ENCODE measurements at places on chromosomes 7 and 10.

DNA sequence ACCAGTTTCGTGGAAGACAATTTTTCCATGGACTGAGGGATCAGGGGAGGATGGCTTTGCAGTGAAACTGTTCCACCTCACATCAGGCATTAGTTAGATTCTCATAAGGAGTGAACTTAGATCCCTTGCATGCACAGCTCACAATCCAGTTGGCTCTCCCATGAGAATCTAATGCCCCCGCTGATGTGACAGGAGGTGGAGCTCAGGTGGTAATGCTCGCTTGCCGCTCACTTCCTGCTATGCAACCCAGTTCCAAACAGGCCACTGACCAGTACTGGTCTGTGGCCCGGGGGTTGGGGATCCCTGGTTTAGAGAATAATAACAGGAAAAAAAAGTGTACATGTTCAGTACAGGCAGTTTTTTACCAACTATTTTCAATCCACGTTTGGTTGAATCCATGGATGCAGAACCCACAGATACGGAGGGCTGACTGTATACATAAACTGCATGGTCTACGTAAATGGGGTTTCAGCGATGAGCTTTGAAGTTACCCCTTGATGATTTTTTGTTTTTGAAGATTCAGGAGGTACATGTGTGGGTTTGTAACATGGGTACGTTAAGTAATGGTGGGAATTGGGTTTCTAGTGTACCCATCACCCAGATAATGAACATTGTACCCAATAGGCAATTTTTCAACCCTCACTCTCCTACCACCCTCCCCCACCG, 24.5 kb downstream of the OGDH start:
- no peak for DNase-seq

GRCh38 chr7:127891144-127891543, 140.1 kb downstream of the LRRC4 start:
- DNase-seq = no peak

DNA sequence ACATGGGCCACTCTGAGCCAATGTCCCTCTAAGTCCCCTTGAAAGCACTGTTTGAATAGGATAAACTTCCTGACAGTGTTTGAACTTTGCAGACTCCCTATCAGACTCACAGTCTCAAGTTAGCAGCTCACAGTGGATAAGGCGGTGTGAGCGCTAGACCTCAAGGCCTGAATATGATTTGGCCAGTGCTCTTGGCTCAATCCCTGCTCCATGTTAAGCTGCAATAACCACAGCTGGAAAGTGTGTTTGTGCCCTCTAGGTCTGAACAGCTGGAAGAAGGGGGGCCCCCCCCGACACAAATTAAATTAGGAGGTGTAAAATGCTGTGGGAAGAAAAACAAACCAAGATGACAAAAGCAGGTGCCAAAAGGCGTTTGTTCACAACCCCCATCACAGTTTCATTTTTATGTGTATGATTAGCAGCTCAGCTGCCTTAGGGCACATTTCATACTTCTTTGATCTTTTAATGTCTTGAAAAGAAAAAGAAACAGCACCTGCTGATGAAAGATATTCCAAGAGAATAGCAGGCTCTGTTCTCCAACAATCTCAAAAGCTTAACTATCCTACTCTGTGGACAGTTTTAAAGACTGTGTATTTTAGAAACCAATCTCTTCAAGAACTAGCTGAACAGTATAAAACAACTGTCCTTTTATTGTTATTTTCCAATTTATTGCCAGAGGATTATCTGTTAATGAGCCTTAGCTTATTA, 167.6 kb downstream of the SNX13 start:
- DNase-seq = no peak

DNA sequence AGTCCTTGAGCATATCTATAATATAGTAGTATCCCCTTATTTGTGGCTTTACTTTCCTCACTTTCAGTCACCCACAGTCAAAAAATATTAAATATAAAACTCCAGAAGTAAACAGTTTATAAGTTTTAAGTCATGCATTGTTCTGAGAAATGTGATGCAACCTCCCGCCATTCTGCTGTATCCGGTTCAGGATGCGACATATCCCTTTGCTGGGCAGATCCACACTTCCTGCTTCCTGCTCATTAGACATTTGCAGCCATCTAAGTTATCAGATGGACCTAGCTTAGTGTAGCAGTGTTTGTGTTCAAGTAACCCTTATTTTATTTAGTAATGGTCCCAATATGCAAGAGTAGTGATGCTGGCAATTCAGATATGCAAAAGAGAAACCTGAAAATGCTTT, 38.9 kb upstream of the BMS1 start:
- DNase-seq = no peak

- no peak for DNase-seq
Measured at GRCh38 chr7:155230169-155230593, 67.5 kb upstream of the INSIG1 start.

GRCh38 chr10:22315455-22316285, 518 bp upstream of the COMMD3 start:
- DNase-seq = no peak

DNA sequence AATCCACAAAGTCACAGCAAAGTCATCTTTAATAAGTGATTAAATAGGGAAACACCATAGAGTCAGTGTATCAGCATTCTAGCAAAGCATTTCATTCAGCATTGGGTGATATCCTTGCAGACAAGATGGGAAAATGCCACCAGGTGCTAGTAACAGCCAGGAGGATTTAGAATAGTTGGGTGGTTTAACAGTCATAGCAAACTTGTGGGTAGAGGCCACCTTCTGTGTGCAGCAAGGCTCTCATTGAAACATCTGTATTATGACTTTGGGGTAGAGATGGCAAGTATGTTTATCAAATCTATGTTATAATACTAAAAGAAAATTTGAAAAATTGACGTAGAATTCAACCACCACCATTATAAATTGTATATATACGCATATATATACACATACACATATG, 26.4 kb upstream of the ADO start:
- no peak for DNase-seq

GRCh38 chr10:13922586-13922985, 335.8 kb downstream of the PRPF18 start:
- DNase-seq = no peak

GRCh38 chr10:132774181-132774901, 11.6 kb downstream of the NKX6-2 start:
- DNase-seq = no peak

- DNase-seq = no peak
Measured at GRCh38 chr10:110851020-110851612, 20.6 kb upstream of the PDCD4 start.

GRCh38 chr7:40646717-40647116, 511.9 kb downstream of the SUGCT start:
- no peak for DNase-seq

DNA sequence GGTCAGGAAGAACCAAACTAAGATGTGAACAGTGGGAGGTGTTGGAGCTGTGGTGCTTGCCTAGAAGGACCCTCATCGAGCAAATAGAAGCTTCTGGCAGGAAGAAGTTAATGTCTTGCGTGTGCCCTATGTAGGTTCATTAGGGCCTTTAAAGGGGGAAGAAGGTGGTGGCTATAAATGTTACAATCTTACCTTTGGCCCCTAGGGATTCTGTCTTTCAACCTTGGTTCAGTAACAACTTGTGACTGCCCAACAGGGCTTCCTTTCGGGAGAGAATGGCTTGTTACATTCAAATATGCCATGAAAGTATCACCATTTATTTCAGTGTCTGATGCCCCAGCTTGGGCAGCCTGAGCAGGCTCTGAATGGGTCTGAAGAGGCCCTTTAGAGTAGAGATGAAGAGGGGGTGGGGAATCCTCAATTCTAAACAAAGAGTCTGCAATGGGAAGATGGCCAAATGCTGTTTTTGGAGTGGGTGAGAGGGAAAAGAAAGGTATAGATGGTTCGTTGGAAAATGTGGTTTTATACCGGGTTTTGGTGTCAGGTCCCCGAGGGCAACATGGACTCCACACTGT, 108.0 kb downstream of the TCF7L2 start:
- no peak for DNase-seq

DNA sequence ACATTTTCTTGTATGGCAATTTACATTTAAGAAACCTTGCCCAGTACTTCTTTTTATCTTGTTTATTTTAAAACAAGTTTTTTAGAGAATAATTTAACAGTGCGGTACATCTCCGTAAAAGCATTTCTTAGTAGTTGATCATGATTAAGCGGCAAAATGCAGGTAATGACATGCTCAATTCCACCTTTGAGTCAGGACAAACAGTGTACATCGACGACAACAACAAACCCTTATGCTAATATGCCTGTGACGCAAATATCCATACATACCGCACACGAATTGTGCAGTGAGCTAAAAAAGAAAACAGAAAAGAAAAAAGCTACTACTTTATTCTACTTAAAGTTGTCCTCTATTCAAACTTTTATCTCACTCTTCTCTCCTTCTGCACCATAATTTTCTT, 1.9 kb downstream of the MAGI2 start:
- DNase-seq = no peak

DNA sequence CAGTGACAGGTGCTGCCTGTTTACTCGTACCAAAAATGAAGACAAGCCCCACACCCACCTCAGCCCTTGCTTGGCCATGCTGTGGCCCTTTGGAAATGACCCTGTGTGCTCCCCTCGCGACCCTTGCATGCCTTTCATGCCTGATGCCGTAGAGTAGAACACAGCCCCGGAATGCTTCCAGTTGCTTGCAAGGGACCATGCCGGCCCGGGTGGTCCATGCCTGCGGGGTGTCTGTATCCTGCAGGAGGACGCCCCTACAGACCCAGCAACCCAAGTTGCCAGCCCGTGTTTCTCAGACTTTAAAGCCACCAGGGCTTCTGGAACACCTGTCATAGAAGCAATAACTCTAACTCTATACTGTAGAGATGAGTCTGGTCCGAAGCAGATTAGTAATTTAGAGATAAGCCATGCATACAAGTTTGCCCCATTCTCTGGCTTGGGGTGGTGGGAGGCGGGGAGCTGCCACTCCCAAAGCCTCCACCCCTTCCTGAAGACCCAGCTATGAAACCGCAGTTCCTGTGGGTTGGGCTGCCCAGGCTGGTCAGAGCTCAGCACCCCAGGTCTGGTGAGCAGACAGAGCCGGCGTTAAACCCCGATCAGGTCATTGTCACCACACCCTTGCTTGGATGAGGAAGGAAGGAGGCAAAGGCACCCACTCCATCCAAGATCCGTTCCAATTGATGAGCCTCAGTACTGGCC, 143.5 kb downstream of the ADCY1 start:
- DNase-seq = no peak

GRCh38 chr7:90830308-90830707, 234.2 kb downstream of the CDK14 start:
- DNase-seq = no peak

GRCh38 chr7:93138576-93138975, 9.6 kb downstream of the SAMD9L start:
- no peak for DNase-seq

DNA sequence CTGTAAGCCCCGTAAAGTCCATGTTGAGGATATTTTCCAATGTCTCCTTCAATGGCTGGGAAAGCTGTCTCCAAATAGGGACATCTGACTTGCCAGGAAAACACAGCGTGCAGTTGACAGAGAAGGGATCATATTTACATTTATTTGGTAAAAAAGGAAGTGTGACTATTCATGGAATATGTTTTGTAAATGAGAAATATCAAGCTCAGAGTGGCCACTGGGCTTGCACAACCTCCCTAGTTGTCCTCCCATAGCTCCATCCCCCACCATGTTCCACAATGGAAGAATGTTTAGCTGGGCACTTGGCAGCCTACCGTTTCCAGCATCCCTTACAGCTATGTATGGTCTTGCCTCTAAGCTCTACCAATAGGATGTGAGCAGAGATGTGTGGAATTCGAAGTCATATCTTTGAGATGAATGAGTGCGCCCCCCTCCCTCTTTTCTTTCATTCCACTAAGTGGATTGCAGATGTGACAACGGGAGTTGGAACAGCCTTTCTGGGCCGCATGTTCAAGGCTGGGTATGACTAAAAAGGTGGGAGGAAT, 306.6 kb upstream of the ZMIZ1 start:
- DNase-seq = no peak

- DNase-seq = no peak
Measured at GRCh38 chr7:43248961-43249822, 136.7 kb downstream of the HECW1 start.

GRCh38 chr10:18786478-18786877, 127.2 kb downstream of the ARL5B start:
- DNase-seq = no peak

DNA sequence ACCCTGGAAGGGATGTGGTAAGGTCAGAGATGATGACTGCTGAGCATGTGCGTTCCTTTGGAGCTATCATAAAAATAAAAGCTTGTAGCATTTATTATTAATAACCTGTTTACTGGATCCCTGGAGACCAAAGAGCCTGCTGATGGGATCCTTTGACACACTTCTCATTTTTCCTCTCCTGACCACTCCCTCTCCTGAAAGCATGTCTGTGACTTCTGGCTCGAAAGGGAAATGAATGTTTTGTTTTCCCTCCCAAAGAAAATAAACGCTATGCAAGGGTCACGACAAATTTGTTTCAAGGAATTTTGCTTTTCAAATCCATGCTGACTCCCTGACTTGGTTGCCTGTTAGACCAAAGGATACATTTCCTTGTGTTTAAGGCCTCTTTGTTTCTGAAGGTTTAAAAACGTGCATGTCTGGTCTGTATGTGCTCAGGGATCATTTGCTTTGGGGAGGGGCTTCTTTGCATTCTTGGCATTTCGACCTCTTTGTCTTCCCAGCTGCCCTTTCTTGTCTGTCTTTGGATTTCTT, 185.1 kb upstream of the AGK start:
- DNase-seq = no peak

DNA sequence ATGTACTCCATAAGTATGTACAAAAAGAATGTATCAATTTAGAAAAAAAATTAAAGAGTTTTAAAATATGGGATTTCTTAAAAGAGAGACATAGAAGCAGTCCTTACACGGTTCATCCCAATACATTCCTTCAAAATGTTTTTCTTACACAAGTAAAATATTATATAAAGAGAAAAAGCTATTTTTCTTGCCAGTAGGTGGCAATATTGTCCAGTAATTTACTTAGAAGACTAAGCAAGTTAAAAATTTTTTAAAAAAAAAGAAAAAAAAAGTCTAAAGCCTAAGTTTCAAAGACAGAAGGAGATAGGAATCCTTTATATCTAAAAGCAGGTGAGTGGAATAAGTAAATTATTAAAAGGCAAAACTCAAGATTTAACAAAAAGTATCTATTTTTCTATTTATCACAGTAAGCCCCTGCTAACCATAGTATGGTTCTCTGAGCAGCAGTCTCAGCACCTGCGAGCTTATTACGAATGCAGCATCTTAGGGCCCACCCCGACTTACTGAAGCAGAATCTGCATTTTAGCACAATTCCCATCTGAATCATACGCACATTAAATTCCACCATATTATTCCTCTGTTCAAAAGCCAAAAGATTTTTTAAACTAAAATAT, 240.6 kb downstream of the DGKI start:
- no peak for DNase-seq

- no peak for DNase-seq
Measured at GRCh38 chr10:1858547-1858946, 121.2 kb upstream of the ADARB2 start.

DNA sequence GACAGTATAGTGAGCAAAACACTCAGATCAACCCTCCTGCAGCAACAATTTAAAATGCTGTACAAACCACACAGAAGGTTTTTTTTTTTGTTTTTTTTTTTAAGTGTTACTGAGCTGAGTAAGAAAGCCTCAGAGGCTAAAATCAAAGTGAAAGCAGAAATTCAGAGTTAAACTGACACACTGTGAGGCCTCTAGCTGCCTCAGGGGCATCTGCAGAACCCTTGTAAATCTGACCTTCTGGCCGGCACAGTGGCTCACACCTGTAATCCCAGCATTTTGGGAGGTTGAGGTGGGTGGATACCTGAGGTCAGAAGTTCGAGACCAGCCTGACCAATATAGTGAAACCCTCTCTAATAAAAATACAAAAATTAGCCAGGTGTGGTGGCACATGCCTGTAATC, 7.4 kb upstream of the GNA12 start:
- no peak for DNase-seq

Data from breast epithelium (tissue), 4 donors.